GM23338 (cell line): ENCODE measurements at places on chromosomes 7 and 10.

- no peak for DNase-seq
These were observed 85.8 kb downstream of the CYTH3 start for GRCh38 chr7:6186577-6186976.

DNA sequence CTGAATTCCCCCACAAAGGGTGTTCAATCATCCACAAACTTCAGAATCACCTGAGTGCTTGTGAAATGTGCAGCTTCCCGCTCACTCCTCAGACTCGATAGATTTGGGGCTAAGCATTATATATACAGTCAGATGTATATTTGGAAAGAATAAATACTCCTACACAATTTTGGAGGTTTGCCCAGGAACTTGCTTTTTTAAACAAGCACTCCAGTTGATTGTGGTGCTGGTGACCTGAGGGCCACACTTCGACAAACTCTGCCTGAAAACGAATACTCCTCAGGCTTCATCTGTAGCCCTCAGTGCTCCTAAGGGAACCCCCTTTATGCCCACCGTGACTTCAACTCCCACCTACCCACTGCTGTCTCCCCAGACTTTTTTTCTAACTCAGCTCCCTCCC lies 211.6 kb downstream of the INHBA start:
- no peak for DNase-seq

DNA sequence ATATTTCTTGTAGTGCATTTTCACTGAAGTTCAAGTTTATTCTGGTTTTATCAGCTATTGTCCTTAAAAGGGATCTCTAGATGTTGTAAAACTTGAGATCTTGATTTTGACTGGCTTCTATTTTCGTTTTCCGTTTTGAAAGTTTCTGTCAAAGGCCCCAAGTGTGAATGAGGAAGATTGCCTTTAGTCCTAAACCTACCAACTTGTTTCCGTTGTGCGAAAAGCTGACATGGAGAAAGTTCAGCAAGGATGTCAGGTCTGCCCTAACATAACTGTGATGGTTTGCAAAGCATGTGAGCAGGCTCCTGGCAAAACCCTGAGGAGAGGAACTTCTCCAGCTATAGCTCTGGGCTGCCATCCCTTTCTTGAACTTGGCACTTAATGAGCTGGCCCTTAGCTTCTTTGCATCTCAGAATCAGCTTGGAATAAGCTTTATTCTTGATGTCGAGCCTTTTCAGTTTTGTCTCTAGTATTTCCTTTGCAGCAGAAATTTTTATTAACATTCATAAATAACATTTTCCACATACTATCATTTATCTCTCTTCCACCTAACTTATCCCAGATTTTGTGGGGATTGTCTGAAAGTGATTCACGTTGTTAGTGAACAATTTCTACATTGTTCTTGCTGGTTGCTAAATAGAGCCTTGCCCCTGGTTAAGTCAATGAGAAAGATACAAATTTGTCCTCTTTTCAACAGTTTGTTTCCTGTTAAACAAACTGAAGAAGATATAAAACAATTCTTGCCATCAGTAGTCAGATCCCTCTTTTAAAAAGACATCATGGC lies 559.4 kb downstream of the SUGCT start:
- DNase-seq = no peak

DNA sequence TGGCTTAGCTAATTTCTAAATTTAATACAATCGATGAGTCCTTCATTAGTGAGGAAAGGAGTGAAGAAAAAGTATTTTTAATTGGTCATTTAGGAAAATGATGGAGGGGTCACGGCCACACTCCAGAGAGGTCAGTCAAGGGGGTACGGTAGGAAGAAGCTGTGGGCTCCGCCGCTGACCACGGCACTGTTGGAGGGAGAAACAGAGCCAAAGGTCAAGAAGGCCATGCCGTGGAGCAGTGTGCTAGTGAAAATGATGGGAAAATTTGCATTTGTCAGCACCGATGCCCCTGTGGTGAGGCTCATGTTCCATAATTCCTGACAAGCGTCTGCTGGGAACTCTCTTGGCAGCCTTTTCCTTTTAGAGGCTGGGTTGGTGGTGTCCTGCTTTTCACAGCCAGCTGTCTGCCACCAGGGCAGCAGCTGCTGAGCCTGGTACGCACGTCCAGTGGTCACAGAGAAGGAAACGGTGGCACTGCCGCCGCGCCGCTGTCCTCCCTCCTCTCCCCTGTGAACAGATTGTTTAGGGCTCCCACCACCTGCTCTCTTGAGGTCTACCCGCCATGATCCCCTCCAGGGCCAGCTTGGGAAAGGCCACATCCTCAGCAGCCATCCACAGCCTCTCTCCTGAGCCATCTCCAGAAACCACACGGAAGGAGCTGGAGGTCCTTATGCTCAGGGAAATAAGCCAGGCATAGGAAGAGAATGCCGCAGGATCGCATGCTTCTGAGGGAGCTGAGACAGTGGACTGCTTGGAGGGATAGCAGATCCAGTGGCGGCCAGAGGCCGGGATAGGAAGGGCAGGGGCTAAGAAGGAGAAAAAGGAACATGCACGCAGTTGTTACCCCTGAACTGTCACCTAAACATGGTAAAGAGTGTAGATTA lies 263.7 kb upstream of the PPP2R2D start:
- no peak for DNase-seq

GRCh38 chr7:2437537-2438148 lies 34.2 kb downstream of the CHST12 start:
- DNase-seq = no peak

DNA sequence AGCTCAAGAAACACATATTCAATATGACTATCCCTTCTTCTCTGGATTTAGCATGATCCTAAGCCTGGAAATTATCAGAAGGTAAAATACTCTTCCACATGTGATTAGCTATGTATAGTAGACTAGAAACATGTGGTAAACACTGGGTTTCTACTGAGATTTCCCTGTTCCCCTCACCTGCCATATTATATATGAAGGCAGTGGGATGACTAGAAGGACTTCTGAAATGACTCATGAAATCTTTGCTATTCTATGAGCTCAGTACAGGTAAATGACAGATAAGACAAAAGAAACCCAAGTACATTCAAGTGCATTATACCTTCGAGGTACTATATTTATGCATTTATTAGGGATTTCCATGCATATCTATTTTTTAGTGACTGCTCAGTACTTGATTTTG lies 152.9 kb downstream of the DNAJB9 start:
- no peak for DNase-seq

DNA sequence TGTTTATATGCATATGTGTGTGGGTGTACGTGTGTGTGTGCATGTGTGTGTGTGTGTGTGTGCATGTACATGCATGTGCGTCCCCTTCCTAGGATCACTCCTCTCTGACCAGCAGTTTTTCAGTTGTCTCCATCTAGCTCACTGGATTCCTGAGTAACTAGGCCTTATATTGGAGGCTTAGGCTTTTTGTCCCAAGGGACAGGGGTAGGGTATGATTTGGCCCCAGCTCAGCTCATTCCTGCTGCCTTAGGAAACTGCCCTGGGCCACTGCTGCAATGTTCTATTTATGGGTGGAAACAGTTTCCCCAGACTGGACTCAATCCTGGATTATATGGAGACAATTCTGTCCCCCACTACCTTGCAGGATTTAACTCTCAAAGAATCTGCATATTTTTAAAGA lies 68.8 kb upstream of the SDK1 start:
- no peak for DNase-seq

GRCh38 chr10:27242951-27243551 lies 2.5 kb upstream of the ACBD5 start:
- DNase-seq = peak; percentile 59

GRCh38 chr7:151110941-151111645 lies 24.8 kb downstream of the AGAP3 start:
- DNase-seq = peak; percentile 92
